Stimulated activated CD4-positive, alpha-beta T cell treated with anti-CD3 and anti-CD28 coated beads, Interleukin-1b, Interleukin-23, amount 100 ng/mL, for 1 hour (primary cell): ENCODE measurements at places on chromosomes 7 and 10.

DNA sequence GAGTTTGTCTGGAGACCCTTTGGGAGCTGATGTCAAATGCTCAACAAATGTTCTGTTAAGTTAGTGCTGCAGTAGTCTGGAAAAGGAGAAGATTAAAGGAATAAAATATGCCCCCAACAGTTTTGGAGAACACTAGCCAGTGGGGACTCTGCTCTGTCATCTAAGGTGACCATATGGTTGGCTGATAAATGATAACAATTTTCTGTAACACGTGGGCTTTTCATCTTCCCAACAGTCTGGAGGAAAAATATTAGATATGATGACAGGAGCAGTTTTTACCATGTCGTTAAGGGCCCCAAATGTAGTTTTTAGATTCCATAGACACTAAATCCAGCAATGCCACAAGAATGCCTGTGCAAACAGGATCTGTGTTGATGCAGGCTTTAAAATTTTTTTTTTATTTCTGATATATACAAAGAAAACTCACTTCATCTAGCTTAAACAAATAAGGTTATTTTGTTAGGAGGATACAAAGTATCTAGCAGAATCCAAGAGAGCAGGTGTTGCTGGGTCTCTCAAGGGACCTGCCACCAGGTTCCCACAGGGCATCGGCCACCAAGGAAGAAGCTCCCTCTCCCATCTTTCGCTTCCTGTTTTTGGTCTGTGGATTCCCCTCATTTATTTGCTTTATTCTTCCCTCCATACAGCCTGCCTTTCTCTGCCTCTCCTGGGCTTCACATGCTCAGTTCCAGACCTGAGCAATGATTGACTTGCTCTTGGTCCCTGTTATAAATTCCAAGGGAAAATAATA lies 6.2 kb upstream of the CFAP58 start:
- no peak for DNase-seq

DNA sequence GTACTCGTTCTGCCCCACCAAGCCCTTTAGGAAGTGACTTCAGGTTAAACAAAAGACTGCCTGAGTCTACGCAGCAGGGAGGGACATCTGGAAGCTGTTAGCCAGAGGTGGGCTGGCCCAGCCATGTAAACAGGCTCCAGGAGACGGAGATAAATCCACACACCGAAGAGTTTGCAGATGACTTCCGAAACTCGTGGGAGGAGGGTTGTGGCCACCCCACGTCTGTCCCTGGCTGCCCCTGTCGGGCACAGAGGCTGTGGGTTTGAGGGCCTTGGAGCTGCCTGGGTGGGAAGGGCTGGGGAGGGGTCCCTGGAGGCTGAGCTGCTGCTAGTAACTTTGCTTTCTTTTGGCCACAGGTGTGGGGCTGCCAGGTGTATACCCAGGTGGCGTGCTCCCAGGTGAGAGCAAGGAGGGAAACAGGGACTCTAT lies 15.6 kb downstream of the ELN start:
- no peak for DNase-seq

- no peak for DNase-seq
Measured at GRCh38 chr7:82204694-82205093, 238.9 kb downstream of the CACNA2D1 start.

DNA sequence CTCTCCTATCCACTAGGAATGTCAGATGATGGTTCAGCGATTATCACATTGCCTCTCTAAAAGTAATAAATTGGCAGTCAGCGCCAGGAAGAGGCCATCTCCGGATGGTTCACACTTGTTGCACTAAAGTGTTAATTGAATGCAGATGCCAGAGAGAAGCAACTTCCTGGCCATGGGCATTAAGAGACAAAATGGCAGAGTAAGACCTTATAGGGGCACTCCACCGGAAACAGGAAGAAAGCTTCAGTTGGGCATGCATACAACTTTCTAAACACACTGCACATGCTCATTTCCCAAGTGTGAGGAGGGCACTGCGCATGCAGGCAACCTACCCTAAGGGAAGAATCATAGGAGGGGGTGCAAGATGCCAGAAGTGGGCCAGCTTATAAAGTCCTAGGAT lies 71.7 kb upstream of the AUTS2 start:
- no peak for DNase-seq

DNA sequence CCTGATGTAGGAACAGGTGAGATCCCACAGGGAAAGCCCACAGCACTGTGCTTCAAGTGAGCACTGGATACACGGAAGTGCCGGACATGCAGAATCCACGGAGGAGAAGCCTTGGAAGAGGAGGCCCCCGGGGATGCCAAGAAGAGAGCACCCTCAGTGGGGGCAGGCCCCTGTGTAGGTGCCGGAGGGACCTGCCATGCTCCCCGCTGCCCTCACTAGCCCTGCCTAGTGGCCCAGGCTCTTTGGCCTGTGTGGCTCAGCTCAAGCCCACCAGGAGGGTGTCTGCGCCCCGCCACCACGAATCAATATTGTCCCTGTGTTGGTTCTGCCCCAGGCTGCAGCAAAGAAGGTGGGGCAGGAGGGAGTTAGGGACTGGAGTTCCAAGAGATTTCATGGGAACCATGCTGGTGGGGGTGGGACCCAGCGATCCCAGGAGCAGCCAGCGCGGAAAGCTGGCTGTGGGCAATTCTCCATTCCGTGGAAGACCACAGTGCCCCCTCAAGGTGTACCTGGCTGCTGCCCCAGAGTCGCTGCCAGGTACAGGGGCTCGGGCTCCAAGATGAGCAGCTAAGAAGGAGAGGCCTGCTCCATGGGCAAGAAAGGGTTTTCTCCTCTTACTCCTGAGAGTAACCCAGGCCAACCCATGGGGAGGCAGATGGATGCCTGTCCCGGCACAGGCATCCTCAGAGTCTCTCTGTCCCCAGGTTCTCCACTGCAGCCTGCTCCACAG lies 34.9 kb upstream of the LEP start:
- DNase-seq, result no peak

DNA sequence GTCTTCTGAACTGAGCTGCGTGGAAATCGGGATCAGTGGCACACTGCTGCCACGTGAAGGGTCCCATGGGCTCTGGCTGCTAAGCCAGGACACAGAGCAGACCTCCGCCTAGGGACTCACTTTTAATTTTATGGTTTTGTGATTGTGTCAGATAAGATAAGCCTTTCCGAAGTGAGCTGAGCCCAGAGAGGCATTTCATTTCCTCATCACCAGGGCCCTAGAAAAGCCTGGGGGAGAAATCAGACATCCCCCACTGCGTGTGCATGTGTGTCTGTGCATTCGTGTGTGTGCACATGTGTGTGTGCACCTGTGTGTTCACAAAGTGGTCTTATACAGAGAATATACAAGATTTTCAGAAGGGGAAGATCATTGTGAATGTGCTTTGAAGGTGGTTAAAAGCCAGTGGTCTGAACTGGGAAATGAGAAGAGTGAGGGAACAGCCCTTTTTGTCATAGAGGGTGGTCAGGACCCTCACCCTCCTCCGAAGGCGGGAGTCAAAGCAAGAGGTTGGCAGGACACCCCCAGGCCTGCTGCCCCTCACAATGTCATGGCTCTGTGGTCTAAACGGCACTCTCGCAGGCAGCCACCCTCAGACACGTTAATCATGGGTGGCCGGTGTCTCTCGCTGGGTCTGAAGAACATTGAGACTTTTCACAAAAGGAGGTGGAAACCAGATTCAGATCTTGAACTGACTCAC lies 176.1 kb upstream of the PFKP start:
- no peak for DNase-seq

GRCh38 chr10:109451879-109452278 lies 471.4 kb downstream of the XPNPEP1 start:
- no peak for DNase-seq

DNA sequence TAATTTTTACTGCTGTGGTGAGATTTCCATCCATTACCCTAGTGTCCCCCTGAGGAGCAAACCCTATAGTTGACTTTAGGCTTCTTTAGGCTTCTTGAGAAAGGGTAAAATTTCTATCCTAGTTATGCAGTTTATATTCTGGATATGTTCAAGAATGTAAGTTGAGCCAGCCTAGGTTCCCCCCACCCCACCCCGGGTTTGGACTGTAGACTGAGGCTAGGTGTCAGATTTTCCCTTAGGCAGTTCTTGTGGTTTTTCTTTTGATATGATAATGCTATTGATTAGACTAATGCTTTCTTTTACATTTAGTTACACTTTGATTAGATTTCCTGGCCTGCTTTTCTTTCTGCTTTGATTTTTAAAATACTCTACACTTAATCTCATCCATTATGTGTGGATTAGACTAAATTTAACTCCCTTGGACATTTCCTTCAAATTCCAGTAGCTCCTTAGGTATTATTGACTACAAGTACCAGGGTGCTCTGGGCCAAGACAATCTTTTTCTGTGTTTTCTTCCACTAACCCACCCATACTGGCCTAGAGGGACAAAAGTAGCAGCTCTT lies 37.7 kb downstream of the NRF1 start:
- DNase-seq, result no peak

GRCh38 chr10:113880236-113880635 lies 25.8 kb downstream of the NHLRC2 start:
- DNase-seq, result no peak

GRCh38 chr7:51019191-51019844 lies 236.6 kb upstream of the GRB10 start:
- no peak for DNase-seq

GRCh38 chr7:17139081-17139480 lies 159.4 kb upstream of the AHR start:
- no peak for DNase-seq

DNA sequence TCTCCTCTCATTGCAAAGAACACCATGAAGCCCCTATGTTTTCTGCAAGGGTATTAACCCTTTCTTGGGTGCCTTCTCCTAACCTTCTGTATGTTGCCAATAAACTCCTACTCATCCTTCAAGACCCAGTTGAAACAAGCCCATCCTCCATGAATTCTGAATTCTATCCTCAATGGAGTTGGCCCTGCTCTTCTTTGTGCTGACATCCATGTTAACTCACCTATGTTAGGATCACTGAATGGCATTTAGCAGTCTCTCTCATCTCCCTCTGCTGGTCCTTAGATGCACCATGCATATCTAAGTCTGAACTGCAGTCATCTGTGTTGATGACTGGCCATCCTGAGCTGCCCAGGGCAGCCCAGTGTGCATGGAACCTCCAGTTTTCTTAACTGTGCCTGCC lies 129.8 kb downstream of the BUB3 start:
- no peak for DNase-seq

- DNase-seq, result no peak
Measured at GRCh38 chr10:51052163-51052562, 22.1 kb upstream of the PRKG1 start.

DNA sequence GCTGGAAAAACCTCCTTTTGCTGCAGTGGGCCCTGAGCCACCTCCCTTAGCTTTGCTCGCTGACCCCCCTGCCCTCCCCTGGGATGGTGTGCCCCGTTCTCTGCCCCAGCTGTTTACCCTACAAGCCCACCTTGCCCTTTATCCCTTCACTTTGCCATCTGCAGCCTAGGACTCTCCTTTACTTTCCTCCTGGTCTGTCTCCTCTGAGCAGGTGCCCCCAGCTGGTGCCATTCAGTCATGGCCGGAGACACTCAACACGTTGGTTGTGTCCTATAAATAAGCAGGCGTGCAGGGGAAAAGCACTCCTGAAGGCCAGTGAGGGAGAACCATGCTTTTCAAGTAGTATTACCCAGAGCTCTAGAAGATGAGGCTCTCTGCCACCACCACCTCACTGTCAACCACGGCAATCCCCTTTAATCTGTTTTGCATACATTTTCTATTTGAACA lies 6.1 kb downstream of the RASSF4 start:
- DNase-seq, result no peak

- no peak for DNase-seq
Measured at GRCh38 chr10:118500477-118501104, 94.9 kb downstream of the PRLHR start.

- DNase-seq, result no peak
Measured at GRCh38 chr7:129494041-129494440, 8.3 kb upstream of the SMKR1 start.

- DNase-seq, result no peak
Measured at GRCh38 chr10:89490596-89491335, 44.6 kb downstream of the SLC16A12 start.

DNA sequence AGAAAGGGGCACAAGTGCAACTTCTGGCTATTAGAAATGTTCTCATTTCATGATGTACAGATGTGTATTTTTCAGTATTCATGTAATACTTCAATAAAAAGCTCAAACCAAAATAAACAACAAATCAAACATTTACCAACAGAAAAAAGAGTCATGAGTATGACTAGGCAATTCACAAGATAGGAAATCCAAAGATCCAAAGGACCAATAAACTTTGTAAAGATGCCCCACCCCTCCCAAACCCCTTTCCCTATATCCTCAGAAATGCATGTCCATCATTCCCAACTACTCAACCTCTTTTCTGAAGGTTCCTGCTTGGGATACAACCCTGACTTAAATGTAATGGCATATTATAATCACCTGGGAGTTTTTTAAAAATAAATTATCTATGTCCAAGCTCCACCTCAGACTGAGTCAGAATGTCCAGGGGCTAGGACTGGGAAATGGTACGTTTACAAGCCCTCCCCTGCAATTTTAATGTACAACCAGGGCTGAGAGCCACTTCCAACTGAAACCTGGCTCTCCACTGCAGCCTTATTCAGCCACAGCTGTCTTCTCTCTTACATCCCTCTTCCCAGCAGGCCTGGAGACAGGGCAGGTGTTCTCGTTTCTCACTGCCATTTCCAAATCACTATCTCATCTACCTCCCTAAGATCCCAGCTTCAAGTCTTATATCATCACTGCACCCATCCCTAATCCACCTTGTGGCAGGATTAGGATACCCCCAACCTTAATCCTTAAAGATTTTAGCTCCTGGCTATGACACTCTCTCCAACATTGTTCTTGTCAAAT lies 36.5 kb downstream of the COA1 start:
- no peak for DNase-seq

- DNase-seq, result no peak
Measured at GRCh38 chr10:35497909-35498308, 107.2 kb upstream of the GJD4 start.

DNA sequence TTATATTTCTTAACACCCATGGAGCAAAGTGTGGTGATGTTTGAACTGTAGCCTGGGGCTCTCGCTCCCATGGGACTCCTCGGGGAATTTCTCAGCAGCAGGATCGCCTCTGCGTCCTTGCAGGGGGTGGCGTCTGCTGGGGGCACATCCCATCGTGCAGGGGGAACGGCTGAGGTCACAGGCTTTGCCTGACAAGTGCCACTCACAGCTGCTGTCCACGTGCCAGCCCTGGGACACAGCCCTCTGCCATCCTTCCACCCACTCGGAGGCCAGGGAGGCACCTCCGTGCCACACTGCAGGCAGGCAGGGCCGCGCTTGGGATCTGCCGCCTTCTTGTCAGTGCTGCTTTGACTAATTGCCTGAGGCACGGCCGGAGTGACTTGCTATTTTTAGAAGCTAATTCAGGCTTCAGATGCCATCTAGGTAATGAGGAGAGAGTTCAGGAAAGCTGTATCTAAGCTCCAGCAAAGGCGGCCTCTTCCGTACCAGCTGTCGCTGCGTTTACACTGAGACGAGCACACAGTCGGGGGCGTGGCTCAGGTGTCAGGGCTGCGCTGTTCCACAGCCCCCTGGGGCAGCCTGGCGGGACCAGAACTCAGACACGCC lies 45.7 kb downstream of the PITRM1 start:
- DNase-seq, result no peak
